GM04504 (cell line): ENCODE measurements at places on chromosomes 3 and 15.
A peak's percentile ranks its signal among the peaks of the same experiment; 100 is the strongest.

DNA sequence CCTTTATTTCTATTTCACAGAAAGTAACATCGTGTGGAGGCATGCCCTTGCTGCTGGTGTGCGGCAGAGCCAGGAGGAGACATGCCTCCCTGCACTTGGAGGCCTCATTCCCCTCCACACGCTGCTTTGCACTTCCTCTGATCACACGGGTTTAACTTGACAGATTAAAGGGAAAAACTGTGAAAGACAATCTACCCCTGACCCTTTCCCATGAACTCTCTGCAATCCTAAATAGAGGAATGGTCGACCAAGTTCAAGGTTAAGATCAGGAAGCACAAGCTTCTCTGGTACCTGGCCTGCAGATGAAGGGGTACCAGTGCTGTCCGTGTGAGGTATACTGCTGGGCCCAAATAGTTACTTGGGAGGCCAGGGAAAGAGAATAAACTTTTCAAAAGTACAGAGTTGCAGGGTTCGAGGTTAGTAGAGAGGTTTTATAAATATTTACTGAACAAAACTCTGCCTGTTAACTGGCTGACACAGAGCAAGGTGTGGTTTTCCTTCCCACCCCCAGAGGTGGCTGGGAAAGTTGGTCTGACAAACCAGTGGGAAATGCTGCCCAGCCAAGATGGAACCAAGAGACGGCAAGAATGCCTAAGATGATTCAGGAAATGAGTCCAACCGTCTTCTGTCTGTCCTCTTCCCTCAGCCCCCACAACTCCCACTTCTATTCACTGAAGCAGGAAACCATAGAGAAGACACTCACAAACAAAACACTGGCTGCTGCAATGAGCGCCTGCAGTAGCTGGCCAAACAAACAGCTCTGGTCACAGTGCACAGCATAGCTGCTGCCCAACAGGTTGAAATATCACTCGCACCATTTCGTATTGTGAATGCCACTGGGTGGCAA, 79.6 kb downstream of the IGF2BP2 start:
- peak; percentile 68 for DNase-seq

GRCh38 chr3:46299608-46300460, 54.1 kb upstream of the CCR2 start:
- DNase-seq: no peak

- no peak for DNase-seq
Observed at GRCh38 chr3:156356537-156357363, 198.2 kb downstream of the SSR3 start.

GRCh38 chr3:170323331-170323730, 34.2 kb upstream of the SKIL start:
- no peak for DNase-seq

DNA sequence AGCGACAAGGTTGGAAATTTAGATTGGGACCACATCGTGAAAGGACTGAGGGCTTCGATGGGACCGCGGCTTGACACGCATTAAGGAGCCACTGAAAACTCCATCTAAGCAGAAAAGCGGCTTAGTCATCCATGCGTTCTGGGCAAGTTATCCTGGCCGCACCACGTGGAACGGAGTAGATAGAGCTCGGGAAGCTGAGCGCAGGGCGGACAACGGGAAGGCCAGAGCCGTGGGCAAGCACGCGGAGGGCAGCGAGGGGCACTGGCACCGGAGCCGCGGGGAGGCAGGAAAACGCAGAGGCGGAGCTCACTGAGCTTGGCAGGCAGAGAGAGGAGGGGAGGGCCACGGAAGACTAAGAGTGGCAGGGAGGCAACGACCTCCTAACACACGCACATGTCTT, 61.3 kb upstream of the VGLL4 start:
- DNase-seq: no peak

DNA sequence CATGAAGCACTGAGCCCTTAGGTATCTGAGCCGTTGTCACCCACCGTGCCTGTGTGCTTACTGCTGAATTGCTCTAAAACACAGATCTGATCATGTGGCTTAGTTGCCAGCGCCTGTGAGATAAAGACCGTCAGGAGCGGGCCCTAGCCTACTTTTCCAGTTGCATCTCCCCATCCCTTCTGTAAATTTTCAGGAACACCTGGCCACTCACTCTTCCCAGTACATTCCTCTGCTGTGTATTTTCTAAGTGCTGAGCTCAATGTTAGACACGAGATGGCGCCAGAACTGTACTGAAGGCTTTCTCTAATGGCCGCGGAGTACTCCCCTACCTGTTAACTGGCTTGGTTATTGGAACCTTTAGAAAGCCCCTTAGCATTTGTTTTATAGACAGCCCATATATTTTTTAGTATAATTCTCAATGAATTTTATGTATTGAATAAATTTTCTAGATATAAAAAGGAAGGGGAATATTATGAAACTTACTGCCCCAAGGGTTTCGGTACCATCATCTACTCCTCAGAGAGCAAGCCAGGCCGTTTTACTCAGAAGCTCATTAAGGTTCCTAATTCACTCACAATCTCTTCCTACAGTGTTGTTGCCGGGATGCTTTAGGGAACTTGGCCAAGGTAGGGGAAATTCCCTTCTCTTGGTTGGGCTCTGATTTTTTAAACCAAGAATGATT, 16.7 kb upstream of the WNT7A start:
- peak; percentile 30 for DNase-seq

DNA sequence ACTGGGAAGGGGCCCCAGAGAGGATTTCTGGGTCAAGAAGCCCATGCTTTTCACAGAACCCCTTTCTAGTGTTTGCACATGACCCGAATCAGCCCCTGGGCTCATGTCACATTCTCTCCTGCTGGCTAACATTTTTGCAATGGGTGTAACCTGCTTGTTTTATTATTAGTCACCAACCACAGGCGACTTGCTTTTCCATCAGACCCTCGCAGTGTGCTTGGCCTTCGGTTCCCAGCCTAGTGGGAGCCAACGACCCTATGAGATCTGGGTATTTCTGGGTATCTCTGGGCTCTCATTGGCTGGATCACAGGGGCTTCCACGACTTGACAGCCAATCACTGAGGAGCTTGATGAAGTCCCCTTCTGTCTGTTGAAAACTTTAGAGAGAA, 11.0 kb upstream of the FBLN2 start:
- peak; percentile 96 for DNase-seq

DNA sequence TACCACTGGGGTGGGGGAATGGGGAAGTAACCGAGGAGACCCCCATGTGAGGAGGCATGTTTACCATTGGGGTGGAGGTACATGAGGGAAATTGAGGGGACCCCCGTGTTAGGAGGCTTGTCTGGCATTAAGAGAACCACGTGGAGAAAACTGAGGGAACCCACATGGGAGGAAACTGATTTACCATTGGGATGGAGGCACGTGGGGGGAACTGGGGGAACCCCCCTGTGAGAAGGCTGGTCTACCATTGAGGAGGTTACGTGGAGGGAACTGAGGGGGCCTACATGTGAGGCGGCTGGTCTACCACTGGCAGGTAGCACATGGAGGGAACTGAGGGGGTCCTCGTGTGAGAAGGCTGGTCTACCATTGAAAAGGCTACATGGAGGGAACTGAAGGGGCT, 159.4 kb downstream of the FBLN2 start:
- no peak for DNase-seq

DNA sequence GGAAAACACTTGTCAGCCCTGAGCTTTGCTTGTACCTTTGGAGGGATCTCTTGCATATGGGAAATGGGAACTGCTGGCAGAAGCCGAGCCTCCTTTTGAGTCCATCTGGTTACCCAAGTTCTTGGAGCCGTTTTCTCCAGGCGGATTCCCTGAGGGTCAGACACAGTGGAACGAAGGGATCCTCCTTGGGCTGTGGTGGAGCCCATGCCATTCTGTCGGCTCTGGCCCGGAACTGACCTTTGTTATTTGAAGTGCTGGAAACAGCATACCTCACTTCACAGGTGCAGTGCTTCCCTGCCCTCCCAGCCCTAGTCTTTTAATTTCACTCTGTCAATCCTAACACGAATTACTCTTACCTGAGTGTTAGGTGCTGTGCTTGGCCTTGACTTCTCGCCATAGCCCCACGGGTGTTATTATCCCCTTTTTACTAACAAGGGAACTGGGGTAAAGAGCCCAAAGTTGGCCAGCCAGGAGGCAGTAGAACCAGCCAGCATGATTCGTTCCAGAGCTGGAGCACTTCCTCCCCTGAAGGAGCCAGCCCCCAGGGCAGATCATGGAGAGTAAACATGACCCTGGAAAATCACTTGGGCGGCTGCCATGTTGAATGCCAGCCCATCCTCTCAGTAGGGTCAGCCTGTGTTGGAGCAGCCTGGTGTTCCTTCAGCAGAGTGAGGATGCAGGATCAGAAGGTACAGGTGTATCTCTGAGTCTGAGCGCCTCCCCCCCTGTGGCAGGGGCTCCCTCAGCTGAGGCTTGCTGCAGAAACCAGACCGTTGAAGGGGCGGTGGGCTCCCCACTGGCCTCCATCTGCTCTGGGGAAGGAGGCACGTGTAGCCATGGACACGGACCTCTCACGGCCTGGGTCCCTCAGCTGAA, 143.2 kb downstream of the DNAJB8 start:
- DNase-seq: no peak

DNA sequence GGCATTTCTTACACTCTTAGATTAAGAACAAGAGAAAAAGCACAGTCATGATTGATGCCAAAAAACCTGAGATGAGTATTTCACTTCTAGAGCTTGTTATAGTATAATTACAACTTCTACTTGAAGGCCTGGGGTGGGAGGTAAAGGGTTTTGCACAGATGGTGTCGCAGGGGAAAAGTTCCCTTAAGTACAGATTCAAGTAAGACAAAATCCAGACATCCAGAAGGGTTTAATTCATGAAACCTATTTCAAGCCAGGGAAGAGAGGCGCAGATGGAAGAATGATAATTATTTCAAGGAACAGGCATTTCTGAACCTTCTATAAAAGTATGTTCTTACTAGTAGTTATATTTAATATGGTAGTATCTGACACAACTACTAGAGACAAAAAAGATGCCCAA, 70.6 kb downstream of the TM4SF4 start:
- no peak for DNase-seq

- DNase-seq: peak; percentile 78
Observed at GRCh38 chr3:48402281-48402732, 27.6 kb downstream of the PLXNB1 start.

- DNase-seq: no peak
Observed at GRCh38 chr3:36812240-36812639, 47.9 kb upstream of the DCLK3 start.

- no peak for DNase-seq
Observed at GRCh38 chr15:85026304-85027032, 44.8 kb downstream of the PDE8A start.

- DNase-seq: no peak
Observed at GRCh38 chr15:73965094-73965757, 26.9 kb downstream of the STOML1 start.

DNA sequence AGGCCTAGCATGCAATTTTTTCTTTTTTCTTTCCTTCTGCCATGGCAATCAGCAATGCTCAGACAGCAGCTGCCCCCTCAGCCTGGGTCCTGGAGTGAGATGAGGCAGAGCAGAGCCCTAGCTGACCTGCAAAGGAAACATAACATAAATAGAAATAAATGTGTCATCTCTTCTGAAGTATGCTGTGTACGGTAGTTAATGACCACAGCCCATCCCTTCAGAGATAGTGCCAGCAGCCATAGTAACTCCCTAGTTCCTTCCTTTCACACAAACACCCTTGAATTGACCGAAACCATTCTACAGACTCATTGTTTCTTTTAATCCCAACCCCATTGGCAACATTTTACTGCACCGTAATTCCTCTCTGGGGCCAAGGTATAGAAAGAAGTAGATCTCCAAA, 8.4 kb upstream of the CD47 start:
- DNase-seq: no peak

DNA sequence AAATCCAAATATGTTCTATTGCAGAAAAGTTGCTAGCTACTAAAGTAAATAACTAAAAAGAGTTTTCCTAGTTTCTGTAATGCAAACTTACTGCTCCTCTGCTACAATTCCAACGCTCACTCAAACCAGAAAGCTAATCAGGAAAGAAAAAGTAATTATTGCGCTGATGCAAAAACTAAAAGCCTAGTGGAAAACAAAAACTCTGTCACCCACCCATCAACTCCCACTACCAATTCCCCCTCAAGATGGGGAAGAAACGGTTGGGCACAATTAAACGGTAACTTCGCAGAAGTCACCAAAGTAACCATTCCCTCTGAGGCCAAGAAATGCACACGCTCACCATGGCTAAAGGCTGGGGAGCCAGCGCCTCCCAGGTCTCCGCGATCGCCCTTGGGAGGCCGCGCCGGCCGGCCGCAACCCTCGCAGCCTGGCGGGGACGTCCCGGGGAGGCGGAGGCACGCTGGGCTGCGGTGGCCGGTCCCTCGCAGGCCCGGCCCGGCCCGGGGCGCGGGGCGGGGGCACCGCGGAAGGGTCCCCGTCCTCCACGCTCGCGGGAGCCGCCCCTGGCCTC, 684 bp downstream of the SLTM start:
- no peak for DNase-seq

DNA sequence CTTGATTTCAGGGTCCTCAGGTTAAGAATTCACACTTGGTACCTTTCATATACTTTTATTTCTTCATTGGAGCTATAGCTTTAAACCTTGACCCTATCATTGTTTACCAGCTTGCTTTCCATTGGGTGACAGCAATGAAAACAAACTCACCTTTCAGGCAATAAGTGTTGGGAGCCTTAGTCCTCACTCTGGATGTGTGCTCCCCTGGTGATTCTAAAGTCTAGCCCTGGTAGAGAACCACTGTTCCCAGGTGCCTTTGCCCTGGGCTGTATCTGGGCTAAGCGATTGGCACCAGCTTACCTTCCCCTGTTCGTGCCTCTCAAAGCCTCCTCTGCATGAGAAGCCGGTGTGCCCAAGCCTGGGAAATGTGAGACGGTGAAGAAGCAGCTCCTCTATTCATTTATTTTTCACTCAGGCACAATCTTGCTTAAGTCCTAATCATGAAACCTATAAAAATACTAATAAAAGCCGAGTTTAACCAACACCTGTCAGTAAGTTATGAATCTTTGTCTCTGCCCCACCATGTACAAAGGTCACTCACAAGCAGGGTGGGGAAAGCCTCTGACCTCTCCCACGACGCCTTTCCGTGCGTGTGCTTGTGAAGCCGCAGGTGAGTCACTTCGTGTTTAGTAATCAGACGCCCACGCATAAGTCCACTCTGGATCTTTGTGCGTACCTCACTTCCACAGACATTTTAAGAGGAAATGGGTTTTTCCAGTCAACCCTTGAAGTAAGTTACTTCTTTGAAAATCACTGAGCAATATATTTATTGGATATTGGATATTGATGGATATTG, 12.8 kb upstream of the ARRDC4 start:
- DNase-seq: no peak
